ENCODE measurements at places on chromosomes 2 and 18.

DNA sequence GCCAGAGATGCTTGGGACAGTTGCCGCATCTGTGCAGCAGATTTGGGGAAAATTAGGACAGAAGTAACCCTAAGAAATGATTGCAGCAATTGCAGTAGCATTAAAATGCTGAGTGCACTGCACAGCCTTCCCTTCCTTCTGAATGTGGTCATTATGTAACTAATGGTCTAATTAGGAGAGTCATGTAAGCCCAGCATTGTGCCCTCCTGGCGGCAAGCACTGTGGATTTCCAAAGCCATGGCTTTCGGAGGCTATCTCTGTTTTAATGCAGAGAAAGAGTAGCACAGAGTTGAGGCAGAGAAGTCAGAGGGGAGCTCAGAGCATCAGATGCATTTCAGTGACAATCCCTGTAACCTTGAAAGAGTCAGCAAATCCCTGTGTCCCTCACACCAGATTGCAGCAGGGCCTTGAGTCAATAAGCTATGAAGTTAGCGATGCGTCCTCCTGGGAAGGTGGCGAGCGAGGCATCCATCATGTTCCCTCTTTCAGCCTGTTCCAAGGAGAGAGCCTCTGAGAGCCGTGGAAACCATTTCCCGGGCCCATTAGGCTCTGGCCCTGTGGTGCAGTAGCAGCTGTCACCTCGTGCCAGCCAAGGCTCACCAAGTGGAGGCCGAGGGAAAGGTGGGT is 307.2 kb downstream of the FBXO15 start:
- DNase-seq: no peak

DNA sequence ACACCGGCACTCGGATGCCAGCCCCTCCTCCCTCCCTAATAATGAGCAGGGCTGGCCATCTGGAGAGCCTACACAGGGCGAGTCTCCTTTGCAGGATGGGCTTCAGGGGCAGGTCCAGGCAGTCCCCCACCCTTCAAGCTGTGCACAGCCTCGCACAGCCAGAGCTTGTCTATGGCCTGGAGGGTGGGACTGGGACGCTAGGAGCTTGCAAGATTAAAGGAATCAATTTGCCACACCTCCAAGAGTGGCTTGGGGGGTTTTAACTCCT is 43.9 kb upstream of the OTOF start:
- no peak for DNase-seq

DNA sequence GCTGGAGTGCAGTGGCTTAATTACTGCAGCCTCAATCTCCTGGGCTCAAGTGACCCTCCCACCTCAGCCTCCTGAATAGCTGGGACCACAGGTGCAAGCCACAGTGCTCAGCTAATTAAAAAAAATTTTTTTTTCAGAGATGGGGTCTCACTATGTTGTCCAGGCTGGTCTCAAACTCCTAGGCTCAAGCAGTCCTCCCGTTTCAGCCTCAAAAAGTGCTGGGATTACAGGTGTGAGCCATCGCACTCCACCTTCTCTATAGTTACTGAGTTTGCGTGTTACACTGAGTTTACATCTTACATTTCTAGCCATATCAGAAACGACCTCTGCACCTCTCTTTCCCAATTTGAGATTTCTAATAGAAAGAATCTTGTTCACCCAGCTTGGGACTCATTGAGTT is 53.6 kb upstream of the EML4 start:
- no peak for DNase-seq

- no peak for DNase-seq
Measured at GRCh38 chr2:240988571-240989271, 9.7 kb upstream of the SNED1 start.

DNA sequence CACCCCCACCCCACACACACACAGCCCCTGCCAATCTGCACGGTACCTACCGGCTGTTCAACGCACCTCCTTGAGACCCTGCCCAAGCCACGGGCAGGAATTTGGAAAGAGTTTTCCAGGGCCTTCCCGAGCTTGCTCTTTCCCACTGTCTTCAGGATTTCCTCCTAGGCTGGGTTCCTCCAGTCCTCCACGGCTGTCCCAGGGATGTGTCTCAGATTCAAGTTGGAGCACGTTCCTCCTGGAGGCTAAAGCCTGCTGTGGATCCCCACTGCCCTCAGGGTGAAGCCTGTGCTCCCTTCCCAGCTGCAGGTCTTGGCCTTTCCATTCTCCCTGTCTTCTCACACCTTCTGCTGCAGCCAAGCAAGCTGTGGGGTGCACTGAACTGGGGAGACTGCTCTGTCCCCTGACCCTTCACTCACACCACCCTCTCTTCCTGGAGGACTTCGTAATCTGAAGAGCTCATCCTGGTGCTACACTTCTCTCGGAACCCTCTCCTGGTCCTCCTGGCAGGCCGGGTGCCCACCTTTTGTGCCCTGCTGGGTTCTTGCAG is 54.9 kb upstream of the HS6ST1 start:
- no peak for DNase-seq

DNA sequence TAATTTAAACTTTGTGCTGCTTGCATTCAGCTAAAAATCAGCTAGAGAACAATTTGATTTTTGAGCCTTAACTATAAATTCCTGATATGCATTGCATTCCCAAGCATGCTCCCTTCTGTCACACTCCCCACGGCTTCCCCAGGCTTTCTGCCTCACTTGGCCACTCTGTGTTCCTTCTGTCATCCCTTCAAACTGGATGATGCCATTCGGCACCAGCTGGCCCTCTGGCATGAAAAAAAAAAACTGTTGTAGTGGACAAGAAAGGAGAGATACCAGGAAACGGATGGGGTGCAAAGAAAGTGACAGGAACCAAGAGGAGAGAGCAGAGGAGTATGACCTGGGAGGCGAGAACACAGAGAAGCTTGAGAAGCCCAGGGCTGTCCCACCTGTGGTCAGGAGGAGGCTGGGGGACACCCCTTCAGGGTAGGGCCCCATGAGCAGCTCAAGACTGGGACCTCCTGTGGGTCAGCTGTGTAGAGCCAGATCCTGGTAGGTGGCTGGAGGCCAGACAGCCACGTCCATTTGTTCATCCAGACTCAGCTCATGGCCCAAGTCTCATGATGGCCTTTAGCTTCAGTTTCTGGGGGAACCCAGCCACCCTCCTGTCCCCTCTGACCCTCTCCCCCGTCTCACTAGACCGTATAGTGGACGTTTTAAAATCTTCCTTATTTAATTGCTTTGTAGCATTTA is 211.8 kb downstream of the GBX2 start:
- DNase-seq: no peak

DNA sequence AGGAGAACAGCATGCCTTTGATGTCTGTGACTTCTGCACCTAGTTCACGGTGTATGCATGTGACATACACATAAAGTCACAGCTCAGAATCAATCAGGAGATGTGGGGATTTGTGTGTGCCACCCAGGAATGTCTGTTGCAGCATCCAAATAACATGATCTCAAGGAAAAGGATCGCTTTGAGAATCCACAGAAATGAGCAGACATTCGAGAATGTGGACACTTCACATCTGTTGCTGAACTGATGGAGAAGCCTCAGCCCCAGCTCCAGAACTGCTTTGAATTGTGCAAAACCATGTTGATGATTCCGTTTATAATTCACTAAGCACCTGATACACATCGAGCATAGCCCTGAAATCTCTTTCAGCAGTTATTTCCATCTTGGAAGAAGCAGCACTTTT is 208.6 kb downstream of the CMPK2 start:
- DNase-seq: no peak

GRCh38 chr2:17813742-17814473 is 2.4 kb upstream of the MSGN1 start:
- no peak for DNase-seq

DNA sequence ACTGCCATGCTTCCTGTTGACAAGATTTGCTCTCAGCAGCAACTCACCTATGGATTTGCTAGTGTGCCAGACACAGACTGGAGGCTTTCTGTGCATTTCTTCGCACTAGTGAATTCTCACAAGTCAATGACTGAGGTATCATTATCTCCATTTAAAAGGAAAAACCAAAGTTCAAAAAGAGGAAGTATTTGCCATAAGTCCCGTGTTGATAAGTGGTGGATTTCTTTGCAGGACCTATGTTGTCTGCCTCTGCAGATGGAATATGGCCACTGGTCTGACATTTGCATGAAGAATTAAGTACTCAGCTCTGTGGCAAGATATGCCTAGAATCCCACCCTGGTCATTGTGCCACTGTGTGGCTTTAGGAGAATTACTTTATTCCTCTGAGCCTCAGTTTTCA is 299.6 kb downstream of the PAX3 start:
- no peak for DNase-seq

DNA sequence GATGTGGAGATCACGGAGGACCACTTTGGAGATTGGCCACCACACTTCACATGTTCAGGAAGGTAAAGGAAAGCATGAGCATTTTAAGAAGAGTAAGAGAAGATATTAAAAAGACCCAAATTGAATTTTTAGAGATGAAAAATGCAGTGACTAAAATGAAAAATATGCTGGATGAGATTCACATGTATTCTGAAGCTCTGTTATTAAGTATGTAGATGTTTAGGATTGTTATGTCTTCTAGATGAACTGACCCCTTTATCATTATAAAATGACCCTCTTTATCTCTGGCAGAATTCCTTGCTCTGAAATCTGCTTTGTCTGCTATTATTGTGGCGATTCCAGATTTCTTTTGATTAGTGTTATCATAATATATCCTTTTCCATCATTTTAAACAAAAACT is 36.0 kb upstream of the DYNC2LI1 start:
- DNase-seq: no peak

DNA sequence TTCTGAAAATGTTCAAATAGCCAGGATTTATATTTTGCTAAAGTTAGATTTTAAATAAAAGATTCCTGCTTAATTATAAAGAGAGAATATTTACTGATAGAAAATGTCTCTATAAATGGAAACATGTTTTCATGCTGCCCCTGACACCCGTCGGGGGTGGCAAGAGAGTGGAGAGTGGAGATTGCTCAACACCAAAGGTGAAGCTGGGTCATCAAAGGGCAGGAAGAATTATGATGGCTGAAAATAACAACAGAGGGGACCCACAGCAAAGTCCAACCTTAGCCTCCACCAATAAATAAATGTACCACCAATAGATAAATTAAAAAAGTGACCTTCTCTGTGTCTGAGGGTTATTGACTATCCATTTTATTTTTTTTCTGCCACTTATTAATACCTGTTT is 326.8 kb upstream of the GYPC start:
- DNase-seq: no peak

GRCh38 chr2:54894467-54894866 is 155.8 kb downstream of the RTN4 start:
- DNase-seq: no peak

- no peak for DNase-seq
Measured at GRCh38 chr2:69138793-69139459, 125.9 kb downstream of the ANTXR1 start.

DNA sequence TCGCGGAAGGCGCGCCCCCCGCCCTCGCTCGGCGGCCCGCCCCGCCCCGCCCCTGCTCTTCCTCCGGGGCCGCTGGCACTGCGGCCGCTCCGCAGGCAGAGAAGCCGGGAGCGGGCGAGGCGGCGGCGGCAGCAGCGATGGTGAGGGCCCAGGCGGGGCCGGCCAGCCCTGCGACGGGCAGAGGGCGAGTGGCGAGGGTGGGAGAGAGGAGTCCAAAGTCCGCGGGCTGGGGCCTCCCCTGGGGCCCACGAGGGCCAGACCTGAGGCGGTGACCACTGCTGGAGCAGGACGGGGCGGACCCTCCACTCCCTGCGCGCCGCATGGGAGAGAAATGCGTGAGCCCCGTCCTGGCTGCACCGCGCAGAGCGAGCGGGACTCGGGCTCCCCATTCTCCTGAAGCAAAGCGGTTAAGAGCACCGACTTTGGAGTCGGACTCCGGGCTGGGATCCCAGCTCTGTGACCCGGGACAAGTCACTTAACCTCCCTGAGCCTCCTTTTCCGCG is at the start of gene VAMP5:
Gene VAMP5 (plus strand): TSS at position 78 of the 503 bp plus-strand sequence. CDS start 60 bp downstream, at position 138.
- no peak for DNase-seq

DNA sequence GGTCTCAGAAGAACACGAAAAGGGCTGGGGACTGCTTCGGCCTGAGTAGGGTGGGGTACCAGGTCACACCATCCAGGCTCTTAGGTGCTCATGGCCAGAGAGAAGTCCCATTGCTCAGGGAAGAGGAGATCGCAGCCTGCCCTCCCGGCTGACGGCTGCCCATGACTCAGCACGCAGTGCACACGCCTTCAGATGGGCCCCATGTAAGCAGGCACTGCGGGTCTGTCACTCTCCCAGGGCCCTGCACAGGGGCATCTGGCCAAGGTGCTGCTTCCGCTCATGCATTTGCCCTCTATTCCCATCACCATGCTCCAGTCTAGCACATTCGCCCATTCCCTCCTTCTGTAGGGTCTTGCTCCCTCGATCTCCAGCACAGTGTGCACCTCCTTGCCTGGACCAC is 34.7 kb downstream of the SFXN5 start:
- DNase-seq: no peak

- DNase-seq: no peak
Measured at GRCh38 chr2:219175928-219176817, 552 bp downstream of the CNPPD1 start.

- DNase-seq: no peak
Measured at GRCh38 chr2:218776488-218776887, 5.5 kb upstream of the CYP27A1 start.

DNA sequence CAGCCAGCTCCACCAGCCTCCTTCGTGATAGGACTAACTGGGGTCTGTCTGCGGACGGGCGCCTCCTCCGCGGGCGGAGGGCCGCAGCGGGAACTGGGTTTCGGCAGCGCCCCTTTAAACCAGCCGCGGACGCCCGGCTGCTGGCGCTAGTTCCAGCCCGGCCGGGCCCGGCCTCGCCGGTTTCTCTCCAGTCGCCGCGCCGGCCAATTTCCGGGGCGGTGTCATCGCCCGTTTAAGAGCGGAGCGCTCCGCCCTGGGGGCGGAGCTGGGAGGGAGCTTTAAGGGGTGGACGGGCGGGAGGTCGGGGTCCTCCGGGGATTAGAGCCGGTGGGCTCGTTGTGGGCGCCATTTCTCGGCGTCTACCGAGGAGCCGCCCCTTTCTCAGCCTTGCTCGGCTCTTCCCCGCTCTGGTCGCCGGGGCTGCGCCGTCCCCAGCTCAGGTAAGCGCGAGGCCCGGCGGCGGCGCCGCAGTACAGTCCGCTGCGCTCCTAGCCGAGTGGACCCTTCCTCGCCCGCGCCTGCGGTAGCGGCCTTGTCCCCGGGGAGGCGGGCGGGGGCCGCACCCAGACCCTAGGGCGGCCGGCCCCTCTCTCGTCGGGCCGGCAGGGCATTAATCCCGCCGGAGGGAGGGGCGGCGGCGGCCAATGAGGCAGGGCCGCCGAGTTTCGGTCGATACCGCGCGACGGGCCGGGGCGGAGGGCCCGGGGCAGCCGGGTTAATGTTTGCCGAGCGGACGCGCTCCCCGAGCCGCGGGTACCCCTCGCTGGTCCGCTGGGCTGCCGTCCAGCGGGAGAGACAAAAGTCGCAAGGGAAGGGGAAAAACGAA is at the start of gene EPB41L5:
Gene EPB41L5 (plus strand): TSS at position 307 of the 826 bp plus-strand sequence. CDS start 6,008 bp downstream, outside the sequence.
- DNase-seq: peak; percentile 71

DNA sequence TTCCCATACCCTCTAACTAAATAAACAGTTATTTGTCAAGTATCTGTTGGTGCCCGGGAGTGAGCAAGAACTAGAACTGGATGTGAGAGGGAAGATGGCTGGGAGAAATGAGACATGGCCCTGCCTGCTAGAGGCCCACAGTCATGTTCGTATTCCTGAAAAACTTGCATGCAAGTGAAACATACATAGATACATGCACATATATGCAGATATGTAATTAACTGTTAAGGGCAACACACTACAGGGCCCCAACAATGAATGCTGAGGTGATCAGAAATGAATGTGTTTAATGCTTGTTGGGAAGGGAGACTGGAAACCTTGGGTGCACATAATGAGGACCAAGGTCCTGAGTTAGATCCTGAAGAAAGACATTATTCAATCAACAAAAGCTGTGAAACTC is 49.8 kb downstream of the ADD2 start:
- no peak for DNase-seq

Data from stimulated activated CD8-positive, alpha-beta memory T cell treated with anti-CD3 and anti-CD28 coated beads, Interleukin-2, amount 100 ng/mL, for 1 hour (primary cell).